MG63 (cell line): ENCODE measurements at places on chromosomes 7 and 10.

- DNase-seq: no peak
These were observed 66.2 kb upstream of the RHEB start for GRCh38 chr7:151585744-151586393.

GRCh38 chr7:15845461-15845860 lies 159.0 kb upstream of the MEOX2 start:
- no peak for DNase-seq

DNA sequence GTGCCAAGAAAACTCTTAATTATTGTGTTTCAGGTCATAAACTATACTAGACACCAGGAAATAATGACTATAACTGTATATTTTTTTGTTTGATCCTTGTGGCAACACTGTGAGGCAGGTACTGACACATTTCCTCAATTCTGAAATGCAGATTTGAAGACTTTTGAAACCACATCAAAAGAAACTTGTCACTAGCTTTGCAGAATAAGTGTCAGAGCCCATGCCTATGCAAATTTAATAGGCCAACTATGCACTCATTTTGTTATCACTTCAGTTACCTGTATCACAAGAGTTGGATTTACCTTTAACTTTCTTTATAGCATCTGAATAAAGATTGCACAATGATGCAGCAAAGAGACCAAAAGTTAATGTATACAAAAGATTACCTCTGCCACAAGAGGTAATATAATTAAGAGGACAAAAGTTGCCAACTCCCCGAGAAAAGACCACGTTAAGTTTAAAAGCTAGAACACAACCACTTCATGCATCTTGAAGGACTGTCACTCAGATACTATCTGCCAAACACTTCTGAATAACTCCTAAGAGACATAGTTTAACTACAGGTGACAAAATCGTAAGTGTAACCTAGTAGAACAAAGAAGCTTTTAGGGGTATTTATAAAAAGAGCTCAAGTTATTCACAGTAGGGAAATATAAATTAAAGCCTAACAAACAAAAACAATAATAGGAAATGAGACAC lies 80.5 kb downstream of the ELAPOR2 start:
- DNase-seq: no peak

DNA sequence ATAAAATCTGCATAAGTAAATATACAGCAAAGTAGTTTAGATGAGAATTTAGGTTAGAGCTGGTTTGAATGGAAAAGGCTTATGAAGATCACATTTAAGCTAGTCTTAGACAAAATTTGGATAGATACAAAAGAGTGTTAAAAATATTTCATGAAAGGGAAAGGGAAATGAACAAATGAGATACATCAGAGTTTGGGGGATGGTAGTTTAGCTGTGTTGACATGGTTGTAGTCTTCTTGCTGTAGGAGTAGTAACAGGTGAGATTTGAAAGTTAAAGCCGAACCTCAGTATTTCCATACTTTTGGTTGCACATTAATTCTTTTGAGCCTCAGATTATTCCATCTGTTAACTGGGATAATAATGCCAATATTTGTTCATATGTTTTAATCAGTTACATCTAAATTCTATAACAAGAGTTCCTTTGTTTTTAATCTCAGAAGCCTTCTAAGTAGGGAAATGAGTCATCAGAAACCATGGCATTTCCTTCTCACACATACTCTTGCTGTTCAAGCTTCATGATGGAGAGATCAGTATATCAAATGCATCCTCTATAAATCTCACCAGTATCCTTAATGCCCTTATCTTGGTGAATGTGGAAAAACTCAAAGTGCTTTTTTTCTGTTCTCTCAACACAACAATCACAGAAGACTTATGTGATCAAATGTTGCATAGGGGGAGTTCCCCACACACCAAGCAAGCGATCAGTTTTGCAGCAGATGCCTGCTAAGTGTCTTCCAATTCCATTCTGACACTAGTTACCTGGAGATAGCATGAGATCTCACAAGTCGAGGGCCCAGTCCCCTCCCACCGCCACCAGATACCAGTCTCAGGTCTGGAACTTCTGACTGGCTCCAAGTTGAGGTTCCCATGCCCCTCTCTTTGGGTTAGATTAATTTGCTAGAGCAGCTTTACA lies 84.7 kb downstream of the MAPK8 start:
- DNase-seq: no peak

DNA sequence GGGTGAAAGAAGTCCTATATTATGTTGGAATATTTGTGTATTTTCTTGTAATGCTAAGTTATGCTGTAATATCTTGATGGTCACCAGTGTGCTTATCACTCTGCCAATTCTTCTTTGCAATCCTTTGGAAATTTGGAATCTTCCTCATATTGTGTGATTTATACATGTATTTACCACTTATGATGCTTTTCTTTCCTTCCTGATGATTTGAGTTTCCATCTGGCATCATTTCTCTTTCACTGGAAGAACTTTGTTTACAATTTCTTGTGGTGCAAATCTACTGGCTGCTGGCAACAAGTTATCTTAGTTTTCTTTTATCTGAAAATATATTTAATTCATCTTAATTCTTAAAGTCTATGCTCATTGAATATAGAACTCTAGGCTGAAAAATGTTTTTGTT lies 29.2 kb downstream of the CFAP69 start:
- DNase-seq: no peak

- no peak for DNase-seq
These were observed 135.7 kb downstream of the SDK1 start for GRCh38 chr7:3436746-3437145.

GRCh38 chr7:22726907-22727713 lies at the start of gene IL6:
TSS of gene IL6 (plus strand) at chr7:22727200. CDS start at chr7:22727263, 63 bp downstream.
- peak; percentile 77 for DNase-seq

- DNase-seq: no peak
These were observed 330.7 kb downstream of the CDC14C start for GRCh38 chr7:49255054-49255453.

- DNase-seq: no peak
These were observed 133.1 kb upstream of the PPP1R3A start for GRCh38 chr7:114051871-114052331.

GRCh38 chr10:43086321-43086942 lies 9.6 kb downstream of the RET start:
- no peak for DNase-seq

DNA sequence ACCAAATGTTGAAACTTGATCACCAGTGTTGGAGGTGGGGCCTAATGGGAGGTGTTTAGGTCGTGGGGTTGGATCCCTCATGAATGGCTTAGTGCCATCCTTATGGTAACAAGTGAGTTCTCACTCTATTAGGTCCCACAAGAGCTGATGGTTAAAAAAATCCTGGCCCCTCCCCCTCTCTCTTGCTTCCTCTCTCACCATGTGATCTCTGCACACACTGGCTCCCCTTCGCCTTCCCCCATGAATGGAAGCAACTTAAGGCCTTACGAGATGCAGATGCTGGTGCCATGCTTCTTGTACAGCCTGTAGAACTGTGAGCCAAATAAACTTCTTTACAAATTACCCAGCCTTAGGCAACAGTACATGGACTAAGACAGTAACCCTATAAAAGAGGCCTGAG lies 62.7 kb downstream of the PPP1R3C start:
- DNase-seq: no peak

GRCh38 chr7:148135997-148136396 lies 454.6 kb upstream of the C7orf33 start:
- no peak for DNase-seq

GRCh38 chr10:104256335-104256961 lies 1.8 kb downstream of the GSTO1 start:
- no peak for DNase-seq

GRCh38 chr7:10767771-10768170 lies 205.9 kb upstream of the PHF14 start:
- no peak for DNase-seq

- no peak for DNase-seq
These were observed 115.1 kb upstream of the NPS start for GRCh38 chr10:127434006-127434405.

DNA sequence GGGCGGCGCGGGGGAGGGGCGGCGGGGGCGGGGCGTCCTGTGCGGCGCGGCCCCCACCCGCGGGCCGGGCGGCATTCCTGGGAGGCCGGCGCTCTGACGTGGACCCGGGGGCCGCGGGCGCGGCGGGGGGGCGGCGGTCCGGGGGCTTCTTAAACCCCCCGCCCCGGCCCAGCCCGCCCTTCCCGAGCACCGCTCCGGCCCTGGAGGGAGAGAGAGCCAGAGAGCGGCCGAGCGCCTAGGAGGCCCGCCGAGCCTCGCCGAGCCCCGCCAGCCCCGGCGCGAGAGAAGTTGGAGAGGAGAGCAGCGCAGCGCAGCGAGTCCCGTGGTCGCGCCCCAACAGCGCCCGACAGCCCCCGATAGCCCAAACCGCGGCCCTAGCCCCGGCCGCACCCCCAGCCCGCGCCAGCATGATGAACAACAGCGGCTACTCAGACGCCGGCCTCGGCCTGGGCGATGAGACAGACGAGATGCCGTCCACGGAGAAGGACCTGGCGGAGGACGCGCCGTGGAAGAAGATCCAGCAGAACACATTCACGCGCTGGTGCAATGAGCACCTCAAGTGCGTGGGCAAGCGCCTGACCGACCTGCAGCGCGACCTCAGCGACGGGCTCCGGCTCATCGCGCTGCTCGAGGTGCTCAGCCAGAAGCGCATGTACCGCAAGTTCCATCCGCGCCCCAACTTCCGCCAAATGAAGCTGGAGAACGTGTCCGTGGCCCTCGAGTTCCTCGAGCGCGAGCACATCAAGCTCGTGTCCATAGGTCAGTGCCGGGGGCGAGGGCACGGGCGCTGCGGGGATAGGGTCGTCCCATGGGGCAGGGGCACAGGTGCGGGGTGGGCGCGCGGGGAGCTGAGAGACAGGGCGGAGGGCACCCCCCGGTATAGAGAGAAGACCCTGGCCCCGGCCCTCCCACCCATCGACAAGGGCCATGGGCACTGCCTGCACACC lies at the start of gene FLNC:
Gene FLNC (plus strand): TSS at position 176 of the 947 bp plus-strand sequence. CDS start 232 bp downstream, at position 408.
- DNase-seq: peak; percentile 59
